ENCODE measurements at places on chromosomes 1 and 21.

DNA sequence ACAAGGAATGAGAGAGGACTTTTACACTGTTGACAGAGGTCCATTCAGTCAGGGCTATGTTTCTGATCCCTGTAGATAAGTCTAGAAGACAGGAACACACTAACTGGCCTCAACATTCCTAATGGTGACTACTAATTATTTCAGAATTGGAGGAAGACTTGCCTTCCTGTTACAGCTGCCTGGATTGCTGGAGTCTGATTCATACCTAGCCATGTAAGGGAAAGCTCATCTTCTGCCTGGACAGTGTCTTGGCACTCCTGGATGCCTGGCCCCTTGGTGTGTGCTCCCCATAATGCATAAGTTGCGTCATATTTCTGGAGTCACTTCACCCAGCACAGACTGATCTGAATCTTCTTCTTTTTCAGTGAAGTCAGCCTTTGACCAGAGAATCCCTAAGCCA is 326.0 kb upstream of the RUNX1 start:
- DNase-seq = no peak

DNA sequence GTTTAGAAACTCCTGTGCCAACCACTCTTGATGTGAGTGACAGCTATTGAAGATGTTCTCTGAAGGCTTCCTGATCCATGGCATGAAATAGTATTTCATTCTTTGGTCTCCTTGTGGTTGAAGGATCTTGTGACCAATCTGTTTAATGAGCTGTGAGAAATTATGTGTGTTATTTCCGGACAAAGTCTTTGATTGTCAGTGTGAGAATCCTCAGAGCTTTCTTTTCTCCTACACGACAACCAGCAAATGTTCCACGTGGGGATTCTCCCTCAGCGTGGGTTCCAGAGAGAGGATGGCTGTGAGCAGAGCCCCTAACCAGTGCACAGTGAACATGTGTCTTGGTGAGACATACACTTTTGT is 45.0 kb upstream of the HOOK1 start:
- DNase-seq = no peak

GRCh38 chr1:156862997-156863599 is 2.4 kb downstream of the NTRK1 start:
- DNase-seq = no peak

GRCh38 chr1:15866721-15867201 is 19.3 kb downstream of the SPEN start:
- no peak for DNase-seq

DNA sequence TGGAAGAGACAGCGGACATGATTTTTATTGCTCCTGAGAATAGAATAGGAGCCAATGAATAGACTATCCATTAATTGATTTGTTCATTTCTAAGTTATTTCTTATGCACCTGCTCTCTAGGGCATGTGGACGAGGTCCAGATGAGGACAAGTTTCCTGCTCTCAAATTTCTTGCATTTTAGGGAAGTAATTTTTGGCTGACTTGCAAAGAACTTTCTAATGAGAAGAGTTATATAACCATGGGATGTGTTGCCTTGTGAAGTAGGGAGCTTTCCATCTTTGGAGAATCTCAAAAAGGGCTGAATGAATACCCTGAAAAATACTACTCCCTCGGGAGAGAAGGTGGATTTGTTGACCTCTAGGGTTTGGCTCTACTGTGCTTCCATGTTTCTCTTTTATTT is 243.0 kb downstream of the KIF26B start:
- no peak for DNase-seq

GRCh38 chr1:200483491-200484143 is 73.8 kb upstream of the ZNF281 start:
- DNase-seq = peak; percentile 49

- DNase-seq = no peak
Observed at GRCh38 chr1:59595774-59596173, 219.0 kb upstream of the HOOK1 start.

DNA sequence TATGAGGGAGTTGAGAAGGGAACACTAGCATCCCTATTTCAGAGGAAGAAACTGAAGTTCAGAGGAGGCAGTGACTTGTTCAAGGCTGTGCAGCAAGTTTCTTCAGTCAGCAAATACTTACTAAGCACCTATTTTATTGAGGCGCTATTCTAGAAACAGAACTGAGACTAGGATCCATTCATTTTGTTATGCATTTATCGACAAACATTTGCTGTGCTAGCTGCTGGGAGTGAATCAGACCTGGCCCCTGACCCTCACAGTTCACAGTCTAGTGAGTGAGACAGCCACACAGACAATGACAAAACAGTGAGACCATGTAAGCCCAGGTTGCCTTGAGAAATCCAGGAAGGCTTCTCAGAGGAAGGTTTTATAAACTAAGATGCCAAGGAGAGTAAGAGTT is 28.2 kb downstream of the TRIM62 start:
- DNase-seq = no peak

DNA sequence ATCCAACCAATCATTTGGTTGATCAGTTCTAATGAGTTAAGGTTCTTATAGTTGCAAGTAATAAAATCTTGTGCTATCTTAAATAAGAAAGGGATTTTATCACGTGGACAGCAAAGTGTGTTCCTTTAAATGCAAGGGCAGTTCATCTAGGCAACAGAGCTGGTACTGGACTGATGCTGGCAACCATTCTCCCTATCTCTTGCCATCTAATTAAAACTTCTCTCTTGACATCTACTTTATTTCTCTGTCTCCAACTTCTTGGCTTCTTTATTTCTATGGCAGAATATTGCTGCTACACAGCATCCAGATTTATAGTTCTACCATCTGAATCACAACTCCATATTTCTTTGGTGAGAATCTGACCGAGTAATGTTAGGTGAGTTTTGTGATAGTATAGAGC is 115.2 kb upstream of the CACYBP start:
- DNase-seq = no peak

DNA sequence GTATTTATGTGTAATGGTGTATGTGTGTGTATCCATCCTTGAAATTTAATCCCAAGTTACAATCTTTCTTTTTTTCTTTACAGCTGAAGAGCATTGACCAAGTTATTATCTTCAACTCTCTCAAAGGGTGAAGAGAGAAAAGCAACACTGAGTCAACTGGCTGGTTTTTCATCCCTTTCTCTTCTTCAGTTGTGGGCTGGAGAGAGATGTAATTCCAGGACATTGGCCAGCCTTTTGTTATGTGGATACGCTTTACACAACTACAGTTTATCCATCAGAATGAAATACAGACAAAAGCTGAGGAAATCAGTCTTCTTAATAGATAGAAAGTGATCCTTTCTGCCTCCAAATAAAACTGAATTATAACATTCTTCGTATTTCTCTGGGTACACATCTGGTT is 357.0 kb upstream of the NCAM2 start:
- DNase-seq = no peak

DNA sequence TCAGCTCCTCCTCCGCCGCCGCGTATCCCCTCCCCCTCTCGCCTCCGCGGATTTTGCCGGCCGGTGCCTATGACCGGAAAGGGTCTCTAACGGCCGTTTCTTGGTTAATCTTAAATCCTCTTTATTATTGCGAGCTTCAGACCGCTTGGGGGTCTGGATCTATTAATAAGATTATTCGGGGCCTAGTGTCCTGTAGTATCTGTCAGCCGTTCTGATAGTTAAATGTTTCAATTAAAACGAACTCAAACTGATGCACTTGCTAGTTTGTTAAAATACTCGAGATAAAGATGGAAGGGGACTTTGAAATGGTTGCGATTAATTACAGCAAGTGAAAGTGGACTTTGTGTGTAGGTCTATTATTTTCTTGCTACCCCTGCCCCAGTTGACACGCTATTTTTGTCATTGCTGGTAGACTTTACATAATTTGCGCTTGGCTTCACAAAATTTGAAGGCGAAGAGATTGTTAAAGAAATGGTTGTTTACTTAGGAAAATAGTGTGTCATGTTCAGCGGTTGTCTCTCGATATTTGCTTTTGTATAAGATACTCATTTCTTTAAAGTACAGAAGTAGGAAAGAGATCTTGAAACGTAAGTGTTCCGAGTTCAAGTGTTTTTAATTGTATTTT is 779 bp downstream of the SON start:
- DNase-seq = peak; percentile 52

DNA sequence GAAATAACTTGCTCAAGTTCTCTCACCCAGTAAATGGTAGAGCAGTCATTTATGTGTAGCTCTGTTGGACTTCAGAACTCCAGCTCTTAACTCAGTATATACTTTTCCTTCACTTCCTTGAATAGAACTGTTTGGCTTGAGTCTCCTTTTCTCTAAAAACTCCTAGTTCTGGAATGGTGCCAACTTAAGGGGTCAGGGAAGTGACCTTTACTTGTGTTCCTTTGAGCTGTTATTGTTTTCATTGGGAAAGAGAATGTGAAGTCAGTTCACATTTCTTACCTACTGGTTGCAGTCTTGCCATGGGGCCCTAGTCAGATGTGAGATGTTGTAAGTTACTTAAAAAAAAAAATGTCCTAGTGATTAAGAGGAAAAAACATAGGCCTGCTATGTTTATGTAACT is 77.0 kb upstream of the MACF1 start:
- no peak for DNase-seq

- DNase-seq = no peak
Observed at GRCh38 chr21:16708101-16708835, 804.6 kb upstream of the CXADR start.

- no peak for DNase-seq
Observed at GRCh38 chr1:197285526-197286205, 17.6 kb downstream of the CRB1 start.

DNA sequence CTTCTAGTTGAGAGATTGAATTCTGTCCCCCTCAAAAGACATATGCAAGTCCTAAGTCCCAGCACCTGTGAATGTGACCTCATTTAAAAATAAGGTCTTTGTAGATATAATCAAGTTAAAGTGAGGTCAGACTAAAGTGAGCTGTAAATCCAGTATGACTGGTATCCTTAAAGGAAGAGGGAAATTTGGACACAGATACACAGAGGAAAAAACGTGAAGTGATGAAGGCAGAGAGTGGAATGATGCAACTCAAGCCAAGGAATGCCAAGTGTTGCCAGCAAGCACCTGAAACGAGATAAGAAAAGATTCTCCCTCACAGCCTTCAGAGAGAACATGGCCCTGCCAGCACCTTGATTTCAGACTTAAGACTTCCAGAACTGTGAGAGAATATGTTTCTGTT is 444.7 kb upstream of the VAMP3 start:
- DNase-seq = no peak

- DNase-seq = no peak
Observed at GRCh38 chr21:45403825-45404729, 888 bp upstream of the COL18A1 start.

DNA sequence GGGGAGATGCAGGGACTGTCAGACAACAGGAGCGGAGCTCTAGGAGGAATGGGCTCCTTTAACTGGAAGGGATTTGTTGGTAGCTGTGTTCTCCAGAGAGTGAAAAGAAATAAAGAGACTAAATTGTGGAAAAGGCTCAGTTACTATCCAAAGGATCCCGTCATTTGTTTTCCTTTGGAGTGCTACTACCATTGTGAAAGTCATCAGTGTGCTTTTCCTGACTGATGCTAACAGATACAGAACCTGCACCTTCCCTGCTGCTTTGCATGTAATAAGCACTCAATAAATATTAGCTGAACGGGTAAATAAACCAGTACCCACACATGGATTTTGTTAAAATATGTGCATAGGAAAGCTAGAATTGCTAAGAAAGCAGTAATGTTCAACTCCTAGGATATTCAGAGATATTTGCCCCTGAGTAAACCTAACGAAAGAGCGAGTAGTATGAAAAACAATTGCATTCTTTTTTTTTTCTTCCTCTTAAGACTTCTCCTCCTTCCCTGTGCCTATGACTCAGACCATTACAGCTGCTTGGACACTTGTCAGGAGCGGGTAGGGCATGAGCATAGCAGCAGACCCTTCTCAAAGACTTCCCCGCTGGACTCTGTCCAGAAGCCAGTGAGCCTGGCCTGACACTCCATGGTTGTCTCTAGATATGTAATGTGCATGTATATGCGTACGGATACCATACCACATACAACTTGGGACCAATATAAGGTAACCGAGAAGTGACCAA is 41.7 kb downstream of the PTGFRN start:
- DNase-seq = no peak

DNA sequence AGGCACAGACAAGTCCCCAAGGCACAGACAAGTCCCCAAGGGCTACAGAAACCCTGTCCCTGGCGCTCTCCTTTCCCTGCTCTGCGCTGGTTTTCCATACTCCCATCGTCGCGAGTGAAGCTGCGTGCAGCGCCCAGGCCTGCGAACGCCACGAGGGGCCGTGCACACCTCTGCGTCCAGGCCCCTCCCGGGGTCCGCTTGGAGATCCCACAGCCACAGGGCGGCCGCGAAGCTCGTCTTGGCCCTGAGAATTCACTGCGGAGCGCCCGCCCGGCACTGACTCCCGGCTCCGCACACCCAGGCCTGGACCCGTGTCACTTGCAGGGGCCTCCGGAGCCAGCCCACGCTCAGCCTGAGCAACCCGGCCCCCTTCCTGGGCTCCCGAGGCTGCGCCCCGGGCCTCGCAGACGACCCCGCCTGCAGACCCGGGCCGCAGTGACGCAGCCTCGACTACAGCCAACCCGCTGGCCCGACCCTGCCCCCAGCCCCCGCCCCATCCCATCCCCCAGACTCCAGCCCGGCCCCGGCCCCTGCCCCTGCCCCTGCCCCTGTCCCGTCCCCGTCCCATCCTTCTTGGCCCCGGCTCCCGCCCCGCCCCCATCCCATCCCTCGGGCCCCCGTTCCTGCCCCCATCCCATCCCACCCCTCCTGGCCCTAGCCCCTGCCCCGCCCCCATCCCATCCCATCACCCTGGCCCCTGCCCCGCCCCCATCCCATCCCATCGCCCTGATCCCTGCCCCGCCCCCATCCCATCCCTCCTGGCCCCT is 841 bp downstream of the POFUT2 start:
- DNase-seq = no peak

DNA sequence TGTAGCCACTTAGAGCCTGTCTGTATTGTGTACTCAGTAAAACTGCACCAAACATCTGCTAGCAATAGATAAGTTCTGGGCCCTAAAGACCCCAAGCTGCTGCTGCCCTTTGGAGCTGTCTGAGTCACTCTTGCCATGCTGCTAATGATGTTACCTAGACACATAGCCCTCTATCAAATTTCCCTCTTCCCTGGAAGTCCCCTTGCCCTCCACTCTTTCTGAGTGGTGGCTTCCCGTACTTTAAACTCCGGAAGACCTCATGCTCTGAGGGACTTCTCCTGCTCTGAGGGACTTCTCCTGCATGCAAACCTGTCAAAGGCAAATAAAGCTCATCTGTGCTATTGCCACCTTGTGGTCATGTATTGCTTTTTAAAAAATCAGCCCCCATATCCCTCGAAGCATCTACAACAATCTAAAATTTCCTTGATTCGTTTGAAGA is 34.0 kb downstream of the FH start:
- no peak for DNase-seq

GRCh38 chr1:15236321-15236721 is 10.7 kb upstream of the FHAD1 start:
- DNase-seq = no peak

GRCh38 chr1:161079436-161080110 is 9.8 kb downstream of the NECTIN4 start:
- DNase-seq = no peak

Data from CD4-positive, alpha-beta T cell treated with Interleukin-4 for 4 hours (primary cell).